Daoy (cell line): ENCODE measurements at places on chromosomes 13 and 19.

DNA sequence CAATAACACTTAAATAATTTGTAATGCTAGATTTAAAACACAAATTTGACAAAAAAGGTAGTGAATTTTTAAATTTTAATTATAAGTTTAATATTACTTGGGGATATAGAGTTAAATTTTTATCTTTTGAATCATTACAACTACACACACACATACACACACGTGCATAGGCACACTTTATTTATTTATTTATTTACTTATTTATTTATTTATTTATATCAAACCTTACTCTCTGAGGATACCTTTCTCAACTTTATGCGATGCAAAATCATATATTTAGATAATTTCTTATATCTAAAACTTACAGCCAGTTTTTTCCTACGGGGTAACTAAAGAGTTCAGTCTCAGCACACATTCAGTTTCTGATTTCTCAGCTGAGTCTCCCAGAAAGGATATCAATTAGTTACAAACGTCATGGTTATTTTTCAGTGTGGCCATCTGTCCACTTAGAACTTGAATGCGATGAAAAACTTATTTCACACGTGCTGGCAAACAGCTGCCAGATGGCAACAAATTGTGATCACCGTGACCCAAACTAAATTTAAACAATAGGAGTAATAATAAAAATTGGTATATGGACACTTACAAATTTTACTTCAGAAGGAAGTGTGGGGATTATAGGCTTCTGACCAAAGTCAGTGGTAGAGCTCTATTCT is 683.1 kb upstream of the PRR20A start:
- no peak for DNase-seq

- peak; percentile 38 for DNase-seq
Measured at GRCh38 chr19:17052439-17052838, 22.8 kb downstream of the HAUS8 start.

DNA sequence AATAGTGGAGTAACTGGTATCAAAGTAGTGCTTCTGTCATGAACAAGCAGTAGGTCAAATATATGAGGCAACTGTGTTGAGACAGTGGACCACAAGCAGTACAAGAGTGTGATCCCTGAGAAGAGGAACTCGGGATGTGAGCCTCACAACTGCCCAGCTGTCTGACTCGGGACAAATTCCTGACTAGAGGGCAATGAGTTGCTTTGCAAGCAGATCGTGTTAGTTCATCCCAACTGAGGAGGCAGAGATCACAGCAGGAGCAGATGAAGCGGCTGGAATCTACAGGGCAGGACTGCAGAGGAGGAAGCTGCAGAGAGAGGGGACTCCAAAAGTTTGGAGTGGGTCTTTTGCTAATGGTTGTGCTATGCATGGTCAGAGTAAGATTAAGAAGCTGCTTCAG is 741.1 kb downstream of the DIAPH3 start:
- DNase-seq = no peak

DNA sequence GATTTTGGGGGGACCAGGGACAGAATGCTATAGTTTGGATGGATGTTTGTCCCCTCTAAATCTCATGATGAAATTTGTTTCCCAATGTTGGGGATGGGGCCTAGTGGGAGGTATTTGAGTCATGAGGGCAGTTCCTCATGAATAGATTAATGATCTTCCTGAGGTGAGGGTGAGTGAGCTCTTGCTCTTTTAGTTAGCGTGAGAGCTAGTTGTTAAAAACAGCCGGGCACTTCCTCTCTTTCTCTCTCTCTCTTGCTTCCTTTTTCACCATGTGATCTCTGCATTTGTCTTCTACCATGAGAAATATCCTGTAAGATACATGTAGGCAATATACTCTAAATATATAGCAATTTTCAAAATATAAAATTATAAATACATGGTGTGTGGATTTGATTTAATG is 290.8 kb upstream of the PCDH9 start:
- DNase-seq = no peak
